Osteoblast (primary cell): ENCODE measurements at places on chromosomes 2 and 18. TPM values are rescaled to one million over a fixed set of nuclear protein-coding genes. Genes with fewer than 3 reads are reported as not detected.
A peak's percentile ranks its signal among the peaks of the same experiment; 100 is the strongest.

DNA sequence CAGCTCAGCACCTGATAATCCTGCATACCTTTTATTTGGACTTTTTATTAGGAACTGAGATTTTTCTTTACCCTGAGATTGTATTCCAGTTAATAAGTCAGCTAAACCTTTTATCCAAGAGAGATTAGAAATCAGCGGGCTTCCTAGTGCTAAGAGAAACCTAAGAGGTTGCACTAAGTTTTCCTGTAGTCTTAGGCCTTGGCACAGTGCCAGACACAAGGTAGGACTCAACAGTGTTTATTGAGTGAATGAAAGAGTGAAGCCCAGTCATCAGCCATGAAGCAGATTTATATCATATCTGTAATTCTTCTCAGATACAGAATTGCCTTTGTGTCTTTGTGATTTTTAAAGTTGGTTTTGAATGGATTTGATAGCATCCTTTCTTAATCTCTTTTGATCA, 13.6 kb downstream of the OTX1 start:
- DNase-seq = no peak

DNA sequence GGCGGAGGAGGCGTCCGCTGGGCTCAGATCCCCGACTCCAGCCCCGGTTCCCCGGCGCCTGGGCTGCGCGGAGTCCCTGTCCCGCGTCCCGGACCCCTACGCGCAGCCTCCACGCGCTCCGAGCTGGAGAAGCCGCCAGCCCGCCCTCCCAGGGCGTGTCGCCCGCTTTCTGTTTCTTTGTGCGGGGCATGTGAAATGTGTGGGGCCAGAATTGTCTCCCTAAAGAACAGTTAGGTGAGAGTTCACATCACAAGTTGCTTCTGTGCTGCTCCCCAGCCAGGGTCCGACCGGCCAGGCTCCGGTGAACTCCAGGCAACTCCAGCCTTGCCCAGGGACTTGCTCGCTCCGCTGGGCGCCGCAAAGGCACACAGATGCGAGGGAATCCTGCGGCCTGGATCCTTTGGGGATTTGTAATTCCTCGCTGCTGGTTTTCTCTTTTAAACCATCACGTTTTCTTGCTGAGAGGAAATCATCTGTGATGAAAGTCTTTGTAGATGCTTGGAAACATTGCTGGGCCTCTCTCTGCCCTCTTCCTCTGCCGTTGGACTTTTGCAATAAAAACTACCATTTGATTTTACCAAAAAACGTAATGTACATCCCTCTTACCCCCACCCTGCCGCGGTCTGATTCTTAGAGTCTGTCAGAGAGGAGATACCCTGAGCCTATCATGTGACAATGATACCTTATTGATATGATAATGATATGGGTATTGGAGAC, 631 bp downstream of the GYPC start:
- DNase-seq = peak; percentile 91

The FAM210A gene
- total RNA-seq = 18.0 and 24.6 TPM in 2 replicates

- DNase-seq = no peak
Measured at GRCh38 chr2:215712219-215712868, 276.5 kb upstream of the FN1 start.

GRCh38 chr2:118974103-118974993, 32.4 kb downstream of the MARCO start:
- DNase-seq = no peak

DNA sequence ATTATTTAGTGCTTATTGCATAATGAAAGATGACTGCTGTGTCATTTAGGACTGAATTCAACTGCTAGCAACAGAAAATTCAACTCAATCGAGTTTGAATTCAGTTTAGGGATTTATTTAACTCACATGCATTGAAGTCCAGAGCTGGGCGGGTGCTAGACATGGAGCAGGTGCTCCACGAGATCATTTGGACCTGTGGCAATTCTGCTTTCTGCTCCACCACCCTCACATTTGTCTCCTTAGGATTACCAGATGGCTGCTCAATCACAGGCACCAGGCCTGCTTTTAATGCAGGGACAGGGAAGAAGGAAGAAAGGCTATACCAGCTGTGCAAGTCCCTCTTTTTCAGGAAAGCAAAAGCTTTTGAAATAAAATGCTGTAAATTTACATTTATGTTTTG, 572.9 kb upstream of the SLC8A1 start:
- no peak for DNase-seq

The ARHGAP15 gene
- 0.88 and 2.2 TPM in 2 replicates for total RNA-seq

- peak; percentile 51 for DNase-seq
Measured at GRCh38 chr2:85661139-85661858, 6.7 kb downstream of the SFTPB start.

GRCh38 chr2:175926272-175926671, 75.8 kb downstream of the LNPK start:
- no peak for DNase-seq

GRCh38 chr2:63440612-63441011, 147.7 kb downstream of the WDPCP start:
- DNase-seq = no peak

The UBE2E3 gene
- total RNA-seq = 58.3 and 71.9 TPM in 2 replicates

- no peak for DNase-seq
Measured at GRCh38 chr2:213627835-213628460, 343.7 kb downstream of the SPAG16 start.

DNA sequence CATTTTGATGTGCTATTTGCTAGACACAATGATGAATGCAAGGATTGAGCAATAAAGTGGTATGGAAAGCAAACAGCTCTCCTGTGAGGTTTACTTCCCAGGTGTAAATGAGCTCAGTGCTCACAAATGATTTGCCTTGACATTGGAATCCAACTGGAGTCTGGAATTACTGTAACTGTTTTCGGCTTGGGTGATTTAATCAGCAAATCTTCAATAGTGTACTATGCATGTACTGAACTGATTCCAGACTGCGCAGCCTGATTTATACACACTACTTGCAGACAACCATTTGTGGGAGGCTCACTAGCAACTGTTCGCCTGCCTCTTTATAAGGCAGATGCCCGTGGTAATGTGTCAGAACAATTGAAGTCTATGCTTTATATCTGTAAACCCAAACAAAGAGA, 27.9 kb upstream of the SOX11 start:
- no peak for DNase-seq

DNA sequence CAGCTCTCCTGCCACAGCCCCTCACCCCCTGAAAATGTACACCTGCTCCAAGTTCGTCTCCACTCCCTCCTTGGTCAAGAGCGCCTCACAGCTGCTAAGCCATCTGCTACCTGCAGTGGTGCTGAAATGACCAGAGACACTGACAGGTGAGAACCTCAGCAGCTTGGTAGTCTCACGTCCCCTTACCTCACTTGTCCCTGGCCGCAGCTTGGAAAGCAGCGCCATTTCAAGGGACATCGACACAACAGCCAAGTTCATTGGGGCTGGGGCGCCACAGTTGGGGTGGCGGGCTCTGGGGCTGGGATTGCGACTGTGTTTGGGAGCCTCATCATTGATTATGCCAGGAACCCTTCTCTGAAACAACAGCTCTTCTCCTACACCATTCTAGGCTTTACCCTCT, 47.5 kb downstream of the ANKRD44 start:
- no peak for DNase-seq
